ENCODE measurements at places on chromosomes 4 and X.
A peak's percentile ranks its signal among the peaks of the same experiment; 100 is the strongest.

DNA sequence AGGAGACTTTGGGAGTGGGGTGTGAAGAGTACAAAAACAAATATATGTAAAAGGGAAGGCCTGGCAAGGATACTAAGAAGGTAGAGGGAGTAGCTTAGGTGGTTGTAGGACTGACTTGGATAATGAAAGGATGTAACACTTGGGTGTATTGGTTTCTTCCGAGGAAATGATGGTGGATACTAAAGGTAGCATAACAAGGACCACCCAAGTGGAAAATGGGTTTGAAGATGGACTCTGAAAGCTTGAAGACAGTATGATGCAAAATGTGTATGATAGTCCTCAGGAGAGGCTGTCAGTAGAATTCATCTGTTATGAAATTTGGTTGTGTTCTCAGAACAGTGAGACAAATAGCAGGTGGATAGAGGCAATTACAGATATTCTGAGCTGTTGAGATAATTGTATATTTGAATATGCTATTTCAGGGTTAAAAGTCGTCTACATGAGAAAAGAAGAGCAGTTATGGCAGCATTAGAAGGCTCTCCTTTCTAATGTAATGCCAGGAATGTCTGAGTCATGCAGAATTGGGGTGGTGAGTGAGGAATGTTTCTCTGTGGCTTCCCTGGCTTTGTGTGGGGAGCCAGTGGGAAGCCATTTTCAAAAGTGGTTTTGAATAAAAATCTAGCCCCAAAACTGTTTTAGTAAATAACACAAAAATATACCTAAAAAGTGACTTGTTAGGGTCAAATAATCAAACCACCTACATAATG lies 75.6 kb downstream of the FHIP1A start:
- no peak for DNase-seq

GRCh38 chrX:45807572-45808425 lies 607.1 kb upstream of the DIPK2B start:
- DNase-seq = no peak

DNA sequence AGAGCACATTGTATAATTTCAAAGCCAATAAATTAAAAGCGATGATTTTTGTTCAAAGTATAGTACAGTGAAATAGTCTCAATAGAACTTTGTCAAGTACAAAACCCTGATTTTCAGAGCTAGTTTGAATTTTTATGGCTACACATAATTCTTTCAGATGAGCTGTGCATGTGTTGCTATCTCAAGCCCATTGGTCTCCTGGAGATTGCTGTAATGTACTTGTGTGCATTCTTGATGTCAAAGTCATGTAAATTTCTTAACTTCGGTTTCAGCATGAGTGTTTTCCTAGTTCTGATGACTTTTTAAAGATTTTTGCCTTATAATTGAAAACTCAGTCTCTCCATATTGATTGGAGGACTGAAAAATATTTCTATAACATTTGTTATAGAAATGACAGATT lies 200.8 kb downstream of the CEP135 start:
- no peak for DNase-seq

- DNase-seq = no peak
Observed at GRCh38 chr4:7693711-7694110, 245.9 kb downstream of the AFAP1 start.

DNA sequence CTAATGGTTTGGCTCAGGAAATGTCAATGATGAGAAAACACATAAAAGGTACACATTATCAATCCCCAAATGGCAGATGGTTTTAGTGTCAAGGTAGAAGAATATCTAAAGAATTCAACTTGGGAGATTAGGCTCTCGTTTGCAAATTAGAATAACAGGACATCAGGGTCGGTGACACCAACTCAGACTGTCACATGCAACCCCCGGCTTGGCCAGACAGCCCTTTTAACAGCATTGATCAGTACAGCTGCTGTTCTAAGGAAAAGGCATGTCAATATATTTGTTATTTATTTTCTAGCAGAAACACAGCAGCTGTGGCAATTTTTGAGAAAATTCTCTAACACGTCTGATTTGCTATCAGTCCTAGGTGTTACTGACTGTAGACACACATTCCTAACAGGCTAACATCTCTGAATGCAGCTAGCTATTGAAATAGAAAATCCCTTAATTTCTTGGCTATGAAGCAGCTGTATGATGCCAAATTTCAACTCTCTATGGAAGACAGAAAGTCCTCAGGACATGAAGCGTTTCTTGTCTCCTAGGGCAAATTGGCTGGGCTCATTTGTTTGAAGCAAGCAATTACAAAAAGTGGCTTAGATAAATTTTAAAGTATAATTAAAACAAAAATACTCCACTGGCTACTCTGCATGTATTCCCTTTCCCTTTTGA lies 269.0 kb upstream of the CXXC4 start:
- DNase-seq = no peak

DNA sequence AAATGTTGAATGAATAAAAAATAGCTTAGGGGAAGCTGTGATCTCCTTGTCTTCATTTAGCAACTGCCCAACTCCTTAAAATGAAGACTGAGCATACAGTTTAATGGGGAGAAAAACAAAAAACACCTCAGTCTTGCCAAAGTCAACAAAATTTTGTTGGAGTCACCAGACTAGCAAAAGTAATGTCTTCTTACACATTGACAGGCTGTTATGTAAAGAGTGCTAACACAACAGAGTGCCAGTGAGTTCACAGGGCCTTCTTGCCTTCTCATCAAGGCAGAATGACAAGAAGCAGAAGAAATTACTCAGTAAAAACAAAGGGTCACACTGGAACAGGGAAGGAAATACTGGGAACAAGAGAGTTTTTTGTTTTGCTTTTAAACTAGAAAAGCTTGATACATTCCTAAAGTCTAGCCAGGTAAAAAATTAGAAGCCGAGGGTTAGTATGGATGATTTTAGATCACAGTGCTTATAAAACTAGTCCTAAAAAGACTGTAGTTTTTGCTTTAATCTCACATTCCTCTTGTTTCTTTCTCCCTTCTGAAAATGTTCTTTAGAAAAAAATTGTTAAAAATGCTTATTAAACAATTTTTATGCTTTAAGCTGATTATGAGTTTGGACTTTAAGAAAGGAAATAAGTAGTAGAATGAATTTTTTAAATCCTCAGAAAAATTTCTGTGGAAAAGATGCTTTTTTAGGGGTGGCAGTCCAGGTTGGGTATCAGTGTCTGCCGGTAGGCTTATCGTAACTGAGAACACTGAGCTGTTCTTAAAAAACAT lies 38.7 kb upstream of the FRAS1 start:
- no peak for DNase-seq

- no peak for DNase-seq
Observed at GRCh38 chrX:149818652-149819051, 36.9 kb downstream of the MAGEA9 start.

DNA sequence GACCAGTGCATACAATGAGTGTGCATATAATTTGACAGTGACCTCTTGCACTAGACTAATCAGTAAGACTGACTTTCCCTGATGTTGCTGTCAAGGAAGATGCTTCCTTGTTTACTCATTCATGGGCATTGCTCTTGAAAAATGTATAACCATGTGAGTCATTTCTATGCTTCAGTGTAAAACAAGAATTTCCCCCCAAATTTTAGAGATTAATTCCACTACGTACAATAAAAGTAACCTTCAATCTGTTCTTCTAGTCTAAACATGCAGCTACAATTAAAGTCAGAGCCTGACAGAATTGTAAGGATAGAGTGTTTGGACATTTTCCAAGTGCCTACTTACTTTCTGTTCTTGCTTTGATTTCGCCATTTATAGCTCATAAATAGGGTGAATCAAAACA lies 935.7 kb downstream of the RAPGEF2 start:
- no peak for DNase-seq

GRCh38 chr4:129218897-129219296 lies 122.9 kb downstream of the C4orf33 start:
- DNase-seq = no peak

DNA sequence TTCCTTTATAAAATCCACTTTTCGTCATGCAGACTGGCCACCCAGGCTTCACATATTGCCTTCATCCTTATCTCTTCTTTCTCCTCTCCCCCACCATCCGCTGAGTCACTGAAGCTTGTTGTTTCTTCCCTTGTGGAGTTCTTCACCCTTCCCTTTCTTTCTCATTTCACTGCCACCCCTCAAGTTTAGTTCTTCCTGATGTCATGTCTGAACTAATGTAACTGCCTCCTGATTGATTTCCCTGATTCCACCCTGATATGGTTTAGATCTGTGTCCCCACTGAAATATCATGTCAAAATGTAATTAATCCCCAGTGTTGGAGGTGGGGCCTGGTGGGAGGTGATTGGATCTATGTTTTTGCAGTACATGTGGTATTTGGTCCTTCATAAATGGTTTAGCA lies 151.4 kb downstream of the CPEB2 start:
- DNase-seq = no peak

DNA sequence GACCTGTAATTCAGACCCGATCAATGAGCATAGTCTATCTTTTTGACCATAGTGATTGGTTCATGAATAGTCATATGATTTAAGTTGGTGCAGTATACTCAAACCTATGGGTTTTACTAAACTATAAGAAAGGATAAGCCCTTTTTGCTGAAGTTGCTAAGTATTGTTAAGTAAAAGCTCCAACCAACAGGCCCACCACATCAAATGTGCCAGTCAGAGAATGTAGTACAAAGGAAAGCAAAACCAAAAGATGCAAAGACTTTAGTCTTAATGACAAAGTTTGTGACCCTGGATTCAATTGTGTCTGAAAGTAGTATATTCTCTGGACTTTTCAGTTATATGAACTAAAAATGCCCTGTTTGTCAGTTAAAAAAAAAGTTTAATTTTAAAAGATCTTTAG lies 208.1 kb upstream of the TET2 start:
- DNase-seq = no peak

GRCh38 chr4:83388313-83388676 lies 53.6 kb upstream of the HPSE start:
- DNase-seq = no peak

DNA sequence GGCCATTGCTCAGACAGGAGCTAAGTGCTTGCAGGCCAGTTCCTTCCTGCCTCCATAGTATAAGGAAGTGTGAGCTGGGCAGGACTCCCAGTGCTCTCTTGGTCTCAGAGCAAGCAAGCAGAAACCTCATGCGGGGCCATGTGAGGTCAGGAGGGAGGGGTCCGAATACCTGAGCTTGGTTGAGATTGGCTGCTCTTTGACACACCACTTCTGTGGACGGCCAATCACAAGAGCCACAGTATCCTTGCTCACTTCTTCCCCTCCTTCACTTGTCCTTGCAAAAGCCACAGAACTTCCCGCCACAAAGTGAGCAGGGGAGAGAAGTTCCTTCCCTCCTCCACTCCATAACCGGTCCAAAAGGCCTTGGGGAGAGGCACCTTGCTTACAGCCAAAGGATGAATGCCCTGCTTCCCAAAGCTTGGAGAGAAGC lies 56.7 kb downstream of the PRPS1 start:
- DNase-seq = no peak

GRCh38 chrX:52359614-52360232 lies 9.1 kb upstream of the XAGE2 start:
- DNase-seq = no peak

DNA sequence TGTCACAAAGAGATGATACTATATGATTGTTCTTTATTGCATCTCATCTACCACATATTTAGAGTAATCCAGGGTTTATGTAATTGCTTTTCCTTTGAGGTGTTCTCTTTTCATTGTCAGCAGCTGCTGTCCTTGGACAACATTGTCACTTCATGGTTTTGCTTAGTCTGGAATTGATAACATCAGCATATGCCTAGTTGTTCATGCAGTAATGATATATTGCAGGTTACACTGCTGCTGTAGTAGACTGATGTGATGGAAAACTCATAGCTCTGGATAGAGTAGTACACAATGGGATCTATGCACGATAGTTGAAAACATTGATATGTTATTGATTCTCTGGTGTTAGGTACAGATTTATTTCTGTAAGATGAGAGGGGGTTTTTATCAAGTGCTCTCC lies 13.7 kb downstream of the NEIL3 start:
- DNase-seq = no peak

GRCh38 chrX:49060914-49061313 lies 2.1 kb downstream of the CCDC120 start:
- DNase-seq = no peak

DNA sequence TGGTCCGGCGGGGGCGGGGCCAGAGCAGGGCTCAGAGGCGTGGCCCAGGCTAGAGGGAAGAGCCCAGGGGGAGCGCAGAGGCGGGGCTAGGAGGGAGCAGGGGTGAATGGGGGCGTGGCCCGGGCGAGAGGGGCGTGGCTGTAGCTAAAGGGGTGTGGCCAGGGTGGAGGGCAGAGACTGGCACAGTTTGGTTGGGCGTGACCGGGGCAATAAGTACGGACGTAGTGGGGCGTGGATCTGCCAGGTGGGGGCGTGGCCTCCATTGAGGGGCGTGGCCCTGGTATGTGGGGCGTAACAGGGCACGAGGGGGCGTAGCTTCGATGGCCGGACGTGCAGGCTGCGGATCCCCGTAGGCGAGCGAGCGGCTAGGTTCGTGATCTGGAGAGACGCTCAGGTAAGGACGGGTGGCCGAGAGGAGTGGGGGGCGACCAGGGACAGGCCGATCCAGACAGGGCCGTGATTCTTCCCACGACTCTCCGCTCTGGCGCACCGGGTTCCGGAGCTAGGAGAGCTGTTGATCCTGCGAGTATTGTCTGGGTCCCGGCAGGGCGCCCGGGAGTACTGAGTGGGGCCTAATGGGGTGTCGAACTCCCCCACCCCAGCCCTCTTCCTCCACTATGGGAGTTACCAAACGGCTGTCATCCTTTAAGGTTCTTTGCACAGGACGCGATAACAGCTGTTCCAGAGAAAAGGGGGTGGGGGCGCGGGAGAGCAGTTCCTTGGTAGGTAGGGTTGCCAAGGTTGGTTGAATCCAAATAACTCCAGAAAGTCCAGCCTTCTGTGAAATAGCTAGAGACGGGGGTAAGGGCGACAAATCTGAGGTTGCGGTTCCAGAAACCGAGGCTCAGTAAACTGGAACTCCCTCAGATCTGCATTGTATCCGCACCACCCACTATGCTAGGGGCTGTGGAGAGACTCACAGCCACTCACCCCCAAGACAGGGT lies at the start of gene CA5B:
TSS of gene CA5B (plus strand) at position 312 of the 944 bp plus-strand sequence. CDS start 11,754 bp downstream, outside the sequence.
- peak; percentile 99 for DNase-seq

DNA sequence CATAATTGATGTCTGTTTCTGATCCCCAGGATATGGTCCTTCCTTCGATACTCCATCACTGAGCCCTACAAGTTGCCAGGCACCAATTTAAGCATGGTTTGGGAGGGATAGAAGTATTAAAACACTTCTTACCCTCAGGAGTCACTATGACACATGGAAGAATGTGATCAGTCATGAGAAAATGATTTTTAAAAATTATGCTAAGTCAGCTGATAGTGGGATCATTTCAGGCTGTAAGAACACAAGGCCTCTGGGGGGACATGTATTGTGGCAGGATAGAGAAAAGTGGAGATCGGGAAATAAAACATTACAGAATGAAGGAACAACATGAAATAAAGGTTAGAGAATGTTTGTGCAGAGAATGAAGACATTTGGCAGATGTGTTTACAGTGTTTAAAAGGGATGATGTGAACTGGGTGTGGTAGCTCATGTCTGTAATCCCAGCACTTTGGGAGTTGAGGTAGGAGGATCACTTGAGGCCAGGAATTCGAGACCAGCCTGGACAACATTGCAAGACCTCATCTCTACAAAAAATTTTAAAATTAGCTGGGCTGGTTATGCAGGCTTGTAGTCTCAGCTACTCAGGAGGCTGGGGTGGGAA lies 64.0 kb downstream of the ELOVL6 start:
- no peak for DNase-seq

DNA sequence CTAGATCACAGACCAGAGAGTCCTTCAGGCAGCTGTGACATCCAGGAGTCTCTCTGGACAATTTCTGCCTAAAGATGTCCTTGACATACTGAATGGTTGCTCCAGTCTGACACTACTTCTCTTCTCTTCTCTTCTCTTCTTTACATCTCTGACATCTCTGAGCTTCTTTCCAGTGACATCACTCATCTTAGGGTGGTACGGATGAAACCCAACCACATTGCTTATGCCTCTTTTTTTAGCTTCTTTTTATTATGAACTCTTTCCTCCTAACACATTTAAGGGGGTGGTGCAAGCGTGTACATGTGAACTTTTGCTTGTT lies 39.4 kb upstream of the IRF2 start:
- DNase-seq = no peak
